ENCODE measurements at places on chromosomes 11 and 22.
A peak's percentile ranks its signal among the peaks of the same experiment; 100 is the strongest.

DNA sequence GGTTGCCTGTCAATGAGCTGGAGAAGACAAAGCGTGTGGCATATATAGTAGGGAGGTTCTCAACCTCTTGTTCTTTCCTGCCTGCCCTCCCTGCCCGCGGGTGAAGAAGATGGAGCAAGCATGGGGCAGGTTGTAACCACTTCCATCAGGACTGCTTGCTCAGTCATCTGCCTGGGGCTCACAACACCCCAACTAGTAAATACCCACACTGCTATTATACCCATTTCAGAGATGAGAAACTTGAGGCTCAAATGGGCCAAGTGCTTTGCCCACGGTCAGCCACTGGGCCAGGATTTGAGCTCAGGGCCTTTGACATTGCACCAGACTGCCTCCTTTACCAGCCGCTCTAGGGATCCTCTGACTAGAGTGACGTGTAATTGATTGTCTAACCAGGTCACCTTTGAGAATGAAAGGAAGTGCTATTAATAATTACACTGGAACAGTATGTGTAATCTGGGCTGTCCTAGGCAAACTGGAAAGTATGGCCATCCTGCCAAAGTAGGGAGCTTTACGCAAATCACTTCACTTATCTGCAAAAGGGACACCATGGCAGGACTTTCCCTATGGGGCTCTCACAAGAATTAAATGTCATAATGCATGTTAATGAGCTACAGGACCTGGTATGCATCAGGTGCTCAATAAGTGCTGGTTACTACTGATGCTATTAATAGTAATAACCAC is 2.8 kb upstream of the CDC42EP1 start:
- DNase-seq = no peak

- no peak for DNase-seq
Measured at GRCh38 chr11:81942646-81943045, 791.0 kb downstream of the FAM181B start.

DNA sequence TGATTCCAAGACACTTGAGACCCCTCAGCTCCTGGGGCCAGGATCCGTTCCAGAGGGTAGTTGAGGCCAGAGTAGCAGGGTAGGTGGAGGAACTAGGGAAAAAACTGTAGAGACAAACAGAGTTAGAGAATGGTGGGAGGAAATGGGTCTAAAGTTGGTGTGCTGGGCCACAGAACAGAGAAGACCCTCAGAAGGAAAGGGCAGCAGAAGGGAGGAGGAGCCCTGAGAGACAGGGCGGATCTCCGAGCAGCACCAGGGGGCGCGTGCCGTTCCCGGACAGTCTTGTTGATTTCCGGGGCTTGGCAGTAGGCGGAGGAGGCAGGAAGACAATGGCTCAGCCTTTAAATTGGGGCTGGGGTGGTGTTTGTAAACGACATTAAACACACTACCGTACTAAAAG is 2.4 kb upstream of the CECR2 start:
- DNase-seq = peak; percentile 83

- no peak for DNase-seq
Measured at GRCh38 chr11:67999704-68000103, 4.2 kb downstream of the UNC93B1 start.

GRCh38 chr22:37455896-37456295 is 28.6 kb upstream of the ELFN2 start:
- peak; percentile 22 for DNase-seq

DNA sequence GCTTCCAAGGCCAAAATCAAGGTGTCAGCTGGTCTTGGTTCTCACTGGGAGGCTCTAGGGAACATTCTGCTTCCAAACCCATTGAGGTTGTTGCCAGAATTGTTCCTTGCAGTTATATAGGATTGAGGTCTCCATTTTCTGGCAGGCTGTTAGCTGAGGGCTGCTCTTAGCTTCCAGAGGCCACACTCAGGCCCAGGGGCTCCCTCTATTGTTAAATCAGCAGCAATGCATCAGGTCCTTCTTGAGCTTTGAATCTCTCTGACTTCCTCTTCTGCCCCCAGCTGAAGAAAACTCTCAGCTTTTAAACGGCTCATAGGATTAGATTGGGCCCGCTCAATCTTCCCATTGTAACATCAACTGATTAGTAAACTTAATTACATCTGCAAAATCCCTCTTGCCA is 39.3 kb upstream of the BSX start:
- no peak for DNase-seq

- no peak for DNase-seq
Measured at GRCh38 chr11:44113018-44113417, 17.5 kb downstream of the EXT2 start.

DNA sequence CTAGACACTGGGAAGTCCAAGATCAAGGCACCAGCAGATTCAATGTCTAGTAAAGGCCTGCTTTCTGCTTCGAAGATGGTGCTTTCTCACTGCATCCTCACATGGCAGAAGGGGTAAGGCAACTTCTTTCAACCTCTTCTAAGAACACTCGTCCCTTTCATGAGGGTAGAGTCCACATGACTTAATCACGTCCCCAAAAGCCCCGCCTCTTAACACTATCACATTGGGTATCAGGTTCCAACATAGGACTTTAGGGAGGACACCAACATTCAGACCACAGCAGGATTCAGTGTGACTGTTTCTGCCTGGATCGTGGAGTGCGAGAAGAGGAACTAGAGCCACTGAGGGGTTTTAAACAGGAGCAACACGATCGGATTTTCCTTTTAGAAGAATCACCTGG is 3.7 kb upstream of the TIRAP start:
- DNase-seq = no peak

DNA sequence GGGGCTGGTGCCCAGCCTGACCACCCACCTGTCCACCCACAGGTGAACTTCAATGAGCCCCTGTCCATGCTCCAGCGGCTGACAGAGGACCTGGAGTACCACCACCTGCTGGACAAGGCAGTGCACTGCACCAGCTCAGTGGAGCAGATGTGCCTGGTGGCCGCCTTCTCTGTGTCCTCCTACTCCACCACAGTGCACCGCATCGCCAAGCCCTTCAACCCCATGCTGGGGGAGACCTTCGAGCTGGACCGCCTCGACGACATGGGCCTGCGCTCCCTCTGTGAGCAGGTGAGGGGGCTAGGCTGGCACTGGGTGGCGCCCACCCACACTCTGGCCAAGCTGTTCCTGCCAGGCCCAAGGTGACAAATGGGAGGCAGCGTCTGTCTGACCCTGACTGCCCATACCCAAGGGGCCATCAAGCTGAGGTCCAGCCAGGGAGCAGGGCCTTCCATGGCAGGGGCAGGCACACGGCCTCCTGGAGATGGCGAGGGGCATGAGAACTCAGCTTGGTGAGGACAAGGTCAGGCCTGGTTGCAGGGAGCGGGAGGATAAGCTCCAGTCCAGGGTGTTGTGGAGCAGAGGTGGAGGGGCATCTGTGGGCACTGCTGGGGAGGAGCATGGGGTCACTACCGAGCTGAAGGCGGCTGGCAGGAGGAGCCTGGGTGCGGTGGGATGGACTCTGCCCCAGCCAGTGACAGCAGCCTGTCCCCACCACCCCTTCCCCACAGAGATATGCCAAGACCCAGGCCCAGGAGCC is 77.7 kb downstream of the MORC2 start:
- DNase-seq = peak; percentile 68

- no peak for DNase-seq
Measured at GRCh38 chr11:11641581-11641980, 19.8 kb upstream of the GALNT18 start.

- no peak for DNase-seq
Measured at GRCh38 chr11:41400124-41400523, 59.3 kb downstream of the LRRC4C start.

DNA sequence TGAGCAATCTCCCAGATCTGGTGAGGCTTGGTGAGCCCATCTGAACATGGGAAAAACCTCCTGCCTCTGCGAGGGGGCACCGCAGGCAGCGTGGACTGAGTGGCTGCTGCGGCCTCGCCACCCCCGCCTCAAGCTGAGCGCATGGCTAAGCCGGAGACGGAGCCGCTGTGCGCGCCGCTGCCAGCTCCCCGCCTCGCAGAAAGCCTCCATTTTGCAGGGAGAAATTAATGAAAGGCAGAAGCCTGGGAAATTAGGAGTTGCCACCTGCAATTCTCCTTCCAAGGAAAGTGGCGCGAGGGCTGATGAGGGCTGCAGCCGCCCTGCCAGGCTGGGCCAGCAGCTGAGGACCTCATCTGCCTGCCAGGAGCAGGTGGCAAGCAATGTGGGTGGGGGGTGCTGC is 35.6 kb upstream of the TCF20 start:
- DNase-seq = no peak

- DNase-seq = no peak
Measured at GRCh38 chr11:126929179-126930061, 71.2 kb downstream of the KIRREL3 start.

- no peak for DNase-seq
Measured at GRCh38 chr22:46436595-46437175, 100.7 kb downstream of the CELSR1 start.

GRCh38 chr11:116962108-116962507 is 124.7 kb upstream of the APOA1 start:
- no peak for DNase-seq

- no peak for DNase-seq
Measured at GRCh38 chr11:3905080-3905953, 49.9 kb downstream of the STIM1 start.
